ENCODE measurements at places on chromosomes 12 and 14.

GRCh38 chr12:1213618-1214205, 222.7 kb downstream of the ERC1 start:
- H3K36me3 ChIP-seq, result no peaks in the 10 kb centered on the region
- H3K27ac ChIP-seq, result no peak overlapping the region
- DNase-seq, result no peak
- no peaks in the 10 kb centered on the region for H3K27me3 ChIP-seq
- H3K4me3 ChIP-seq, result no peak overlapping the region

DNA sequence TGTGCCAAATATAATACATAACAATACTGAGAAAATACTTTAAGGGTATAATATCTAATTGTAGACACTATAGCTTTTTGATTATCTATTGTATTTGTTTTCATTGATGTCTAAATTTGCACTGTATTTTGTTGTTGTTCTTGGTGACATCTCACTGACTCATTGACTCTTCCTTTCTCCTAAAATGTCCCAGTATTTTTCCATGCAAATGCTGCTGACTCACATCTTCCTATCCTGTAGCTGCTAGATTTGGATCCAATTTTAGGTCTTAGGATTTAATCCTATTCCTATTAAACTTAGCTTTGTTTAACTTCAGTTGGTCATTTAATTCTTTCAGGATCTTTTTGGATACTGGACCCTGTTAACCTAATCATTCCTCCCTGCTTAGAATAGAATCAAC, 148.5 kb downstream of the TMTC2 start:
- peak; percentile 26 for DNase-seq
- no peaks in the 10 kb centered on the region for H3K36me3 ChIP-seq
- peaks cover 1% of the 10 kb centered on the region for H3K4me1 ChIP-seq
- no peaks in the 10 kb centered on the region for H3K27me3 ChIP-seq
- H3K27ac ChIP-seq, result no peak overlapping the region

DNA sequence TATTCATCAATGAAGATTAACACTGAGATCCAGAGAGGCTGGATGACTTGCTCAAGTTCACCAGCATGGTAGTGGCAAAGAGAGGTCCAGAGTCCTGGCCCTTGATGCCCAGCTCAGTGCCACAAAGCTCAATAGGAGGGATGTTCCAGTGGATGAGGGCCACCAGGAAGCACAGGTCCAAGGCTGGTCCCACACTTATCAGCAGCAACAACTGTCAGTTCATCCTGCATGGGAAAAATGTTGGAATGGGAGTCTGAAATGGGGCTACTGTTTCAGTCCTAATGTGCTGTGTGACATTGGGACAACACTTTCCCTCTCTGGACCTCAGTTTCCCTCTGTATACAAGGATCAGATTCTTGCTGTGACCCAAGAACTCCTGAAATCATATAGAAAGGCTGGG, 11.2 kb downstream of the SERPINA5 start:
- H3K4me3 ChIP-seq, result no peak overlapping the region
- H3K36me3 ChIP-seq, result no peaks in the 10 kb centered on the region
- no peaks in the 10 kb centered on the region for H3K4me1 ChIP-seq
- no peak overlapping the region for H3K27ac ChIP-seq
- H3K27me3 ChIP-seq, result peaks cover 19% of the 10 kb centered on the region

DNA sequence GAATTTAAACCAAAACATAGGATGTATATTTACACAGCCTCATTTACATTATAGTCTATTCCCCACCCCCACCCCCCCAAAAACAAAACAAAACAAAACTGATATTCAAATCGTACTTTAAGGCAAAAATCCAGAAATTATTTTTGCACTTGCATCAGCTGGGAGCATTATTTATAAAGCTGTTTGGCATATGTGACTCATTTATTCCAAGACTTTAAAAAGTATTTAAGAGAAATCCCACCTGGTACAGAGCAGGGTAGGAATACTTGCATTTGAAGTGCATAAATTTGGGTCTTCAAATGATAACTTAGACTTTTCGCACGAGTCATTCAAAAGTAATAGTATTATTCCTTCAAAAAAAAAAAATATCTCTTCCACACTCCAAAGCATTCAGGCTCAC, 1.1 kb downstream of the KLHL28 start:
- no peak overlapping the region for H3K27ac ChIP-seq
- H3K36me3 ChIP-seq, result no peaks in the 10 kb centered on the region
- H3K27me3 ChIP-seq, result no peaks in the 10 kb centered on the region
- peak overlapping the region; percentile 92 for H3K4me3 ChIP-seq
- DNase-seq, result no peak

- DNase-seq, result no peak
- peaks cover 31% of the 10 kb centered on the region for H3K27me3 ChIP-seq
- H3K36me3 ChIP-seq, result no peaks in the 10 kb centered on the region
- H3K4me1 ChIP-seq, result no peaks in the 10 kb centered on the region
- no peak overlapping the region for H3K4me3 ChIP-seq
Observed at GRCh38 chr12:95402096-95402495, 71.9 kb upstream of the METAP2 start.

DNA sequence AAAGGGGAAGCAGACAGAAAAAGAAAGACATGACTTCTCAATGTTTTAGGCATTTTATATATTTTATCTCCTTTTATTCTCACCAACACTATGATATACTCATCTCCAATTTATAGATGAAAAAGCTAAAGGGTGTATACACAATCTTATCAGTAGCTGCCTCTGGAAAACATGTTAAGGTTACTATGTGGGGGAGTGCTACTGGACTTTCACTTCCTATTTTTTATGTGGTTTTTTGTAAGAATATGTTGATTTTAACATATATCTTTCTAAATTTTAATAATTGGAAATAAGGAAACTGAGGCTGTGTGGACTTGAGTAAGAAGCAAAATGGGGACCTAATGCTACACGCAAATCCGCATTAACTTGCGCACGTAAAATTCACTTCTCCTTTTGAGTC, 99.6 kb upstream of the PDE3A start:
- DNase-seq, result no peak
- H3K36me3 ChIP-seq, result no peaks in the 10 kb centered on the region
- peaks cover 2% of the 10 kb centered on the region for H3K4me1 ChIP-seq
- H3K4me3 ChIP-seq, result no peak overlapping the region
- no peak overlapping the region for H3K27ac ChIP-seq

DNA sequence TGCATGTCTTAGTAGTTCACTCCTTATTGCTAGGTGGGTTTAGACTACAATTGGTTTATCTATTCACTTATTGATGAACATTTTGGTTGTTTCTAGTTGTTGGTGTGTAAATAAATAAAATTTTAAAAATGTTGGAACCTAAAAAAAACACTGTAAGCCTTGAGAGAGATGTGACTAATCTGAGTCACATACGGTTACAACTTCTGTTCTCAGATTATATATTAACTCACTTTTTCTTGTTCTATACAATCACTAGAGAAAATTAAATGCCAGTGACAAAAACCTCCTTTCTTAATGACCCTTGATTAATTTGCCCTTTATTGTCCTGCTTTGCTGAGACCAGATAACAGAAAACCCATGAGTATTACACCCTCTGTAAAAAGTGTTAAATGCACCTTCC, 7.1 kb upstream of the TDG start:
- H3K27ac ChIP-seq, result peak overlapping the region; percentile 58
- no peaks in the 10 kb centered on the region for H3K27me3 ChIP-seq
- H3K4me3 ChIP-seq, result no peak overlapping the region
- DNase-seq, result no peak
- peaks cover 9% of the 10 kb centered on the region for H3K4me1 ChIP-seq

GRCh38 chr12:116943419-116944372, 32.9 kb downstream of the FBXW8 start:
- no peak for DNase-seq
- H3K4me3 ChIP-seq, result no peak overlapping the region
- peaks cover 2% of the 10 kb centered on the region for H3K4me1 ChIP-seq
- no peak overlapping the region for H3K27ac ChIP-seq

DNA sequence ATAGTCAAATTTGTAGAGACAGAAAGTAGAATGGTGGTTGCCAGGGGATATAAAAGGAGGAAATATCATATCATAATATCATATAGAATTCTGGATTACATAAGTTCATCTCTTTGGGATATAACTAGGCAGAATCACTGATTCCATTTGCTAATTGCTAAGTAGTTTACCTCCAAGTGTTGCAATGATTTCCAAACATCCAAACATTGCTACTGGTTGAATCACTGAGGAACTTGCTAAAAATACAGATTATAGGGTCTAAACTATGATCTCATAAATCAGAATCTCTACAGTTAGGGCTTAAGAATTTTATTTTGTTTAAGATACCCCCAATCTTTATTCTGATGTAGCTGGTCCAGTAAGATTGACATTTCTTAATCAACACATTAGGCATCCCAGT, 16.1 kb upstream of the TAS2R42 start:
- H3K4me1 ChIP-seq, result no peaks in the 10 kb centered on the region
- no peak overlapping the region for H3K4me3 ChIP-seq
- H3K27ac ChIP-seq, result no peak overlapping the region
- peak; percentile 13 for DNase-seq
- H3K27me3 ChIP-seq, result no peaks in the 10 kb centered on the region

DNA sequence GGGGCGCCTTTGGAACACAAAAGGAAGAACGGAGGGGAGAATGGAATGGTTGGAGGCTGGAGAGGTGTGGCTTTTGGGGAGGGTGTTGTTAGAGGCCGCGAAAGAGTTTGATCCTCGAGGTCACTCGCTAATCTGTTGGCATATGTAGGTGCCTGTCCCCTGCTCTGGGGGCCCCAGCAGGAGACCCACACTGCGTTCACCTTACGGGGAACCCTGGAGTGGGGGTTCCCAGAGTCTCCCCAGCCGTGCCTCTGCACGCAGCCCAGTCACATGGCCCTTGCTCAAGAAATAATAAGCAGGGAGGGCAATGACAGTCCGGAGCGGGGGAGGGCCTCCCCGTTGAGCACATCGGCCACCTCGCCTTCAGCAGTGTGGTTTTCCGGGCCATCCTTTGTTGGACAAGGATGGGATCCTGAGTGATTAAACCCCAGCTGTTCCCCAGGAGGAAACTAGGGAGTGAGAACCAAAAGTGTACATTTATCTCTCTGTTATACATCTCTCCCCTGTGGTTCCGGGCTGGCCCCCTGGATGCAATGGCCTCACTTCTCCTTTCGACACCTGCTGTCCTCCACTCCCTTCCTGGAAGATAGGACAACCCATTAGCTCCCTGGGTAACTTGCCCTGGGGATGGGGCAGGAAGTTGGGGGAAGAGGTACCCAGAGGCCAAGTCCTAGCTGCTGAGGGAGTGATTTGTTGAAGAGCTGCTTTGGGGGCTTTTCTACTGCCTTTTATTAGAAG, 1.3 kb downstream of the PLEKHG3 start:
- peaks cover 38% of the 10 kb centered on the region for H3K4me1 ChIP-seq
- H3K27ac ChIP-seq, result peak overlapping the region; percentile 82
- H3K36me3 ChIP-seq, result no peaks in the 10 kb centered on the region
- H3K4me3 ChIP-seq, result peak overlapping the region; percentile 80
- peak; percentile 67 for DNase-seq
- no peaks in the 10 kb centered on the region for H3K27me3 ChIP-seq

GRCh38 chr12:129049917-129050316, 196.6 kb downstream of the GLT1D1 start:
- no peak overlapping the region for H3K4me3 ChIP-seq
- no peaks in the 10 kb centered on the region for H3K4me1 ChIP-seq
- H3K36me3 ChIP-seq, result no peaks in the 10 kb centered on the region
- DNase-seq, result no peak
- H3K27me3 ChIP-seq, result no peaks in the 10 kb centered on the region

GRCh38 chr14:52551696-52552062, 626 bp downstream of the TXNDC16 start:
- no peak overlapping the region for H3K27ac ChIP-seq
- H3K36me3 ChIP-seq, result no peaks in the 10 kb centered on the region
- DNase-seq, result peak; percentile 55

DNA sequence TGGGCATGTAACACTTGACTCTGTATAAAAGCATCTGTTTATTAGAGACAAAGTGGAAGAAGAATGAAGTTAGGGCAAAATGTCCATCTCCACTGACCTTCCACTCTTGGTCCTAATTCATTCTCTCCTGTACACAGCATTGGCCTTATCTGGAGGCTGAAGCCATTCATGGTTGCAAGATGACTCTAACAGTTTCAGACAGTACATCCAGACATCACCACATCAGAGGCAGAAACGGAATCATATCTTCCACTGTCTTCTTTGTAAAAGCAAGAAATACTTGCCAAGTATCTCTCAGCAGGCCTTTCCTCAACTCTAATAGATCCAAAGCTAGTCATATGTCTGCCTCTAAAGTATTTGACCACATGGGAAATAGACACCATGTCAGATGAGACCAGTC, 41.1 kb downstream of the PTHLH start:
- H3K27me3 ChIP-seq, result no peaks in the 10 kb centered on the region
- H3K27ac ChIP-seq, result no peak overlapping the region
- no peak for DNase-seq

DNA sequence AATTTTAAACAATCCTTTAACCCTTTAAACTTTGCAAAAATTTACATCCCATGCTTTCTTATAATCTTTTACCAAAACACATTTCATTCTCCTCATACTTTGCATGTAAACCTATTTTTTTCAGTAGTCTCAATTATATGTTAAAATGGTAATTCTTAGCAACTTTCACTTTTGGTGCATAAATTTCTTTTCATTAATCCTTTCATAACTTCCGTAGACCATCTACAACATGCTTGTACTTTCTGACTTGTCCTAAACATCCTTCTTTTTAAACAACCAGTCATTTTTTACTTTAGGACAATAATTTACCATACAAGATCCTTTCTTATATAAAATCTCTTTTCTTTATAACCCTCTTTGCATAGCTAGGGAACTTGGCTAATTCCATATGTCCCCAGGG, 19.5 kb downstream of the CCDC91 start:
- peaks cover 15% of the 10 kb centered on the region for H3K36me3 ChIP-seq
- no peak overlapping the region for H3K27ac ChIP-seq
- no peaks in the 10 kb centered on the region for H3K4me1 ChIP-seq
- no peak overlapping the region for H3K4me3 ChIP-seq
- H3K27me3 ChIP-seq, result no peaks in the 10 kb centered on the region
- DNase-seq, result no peak

DNA sequence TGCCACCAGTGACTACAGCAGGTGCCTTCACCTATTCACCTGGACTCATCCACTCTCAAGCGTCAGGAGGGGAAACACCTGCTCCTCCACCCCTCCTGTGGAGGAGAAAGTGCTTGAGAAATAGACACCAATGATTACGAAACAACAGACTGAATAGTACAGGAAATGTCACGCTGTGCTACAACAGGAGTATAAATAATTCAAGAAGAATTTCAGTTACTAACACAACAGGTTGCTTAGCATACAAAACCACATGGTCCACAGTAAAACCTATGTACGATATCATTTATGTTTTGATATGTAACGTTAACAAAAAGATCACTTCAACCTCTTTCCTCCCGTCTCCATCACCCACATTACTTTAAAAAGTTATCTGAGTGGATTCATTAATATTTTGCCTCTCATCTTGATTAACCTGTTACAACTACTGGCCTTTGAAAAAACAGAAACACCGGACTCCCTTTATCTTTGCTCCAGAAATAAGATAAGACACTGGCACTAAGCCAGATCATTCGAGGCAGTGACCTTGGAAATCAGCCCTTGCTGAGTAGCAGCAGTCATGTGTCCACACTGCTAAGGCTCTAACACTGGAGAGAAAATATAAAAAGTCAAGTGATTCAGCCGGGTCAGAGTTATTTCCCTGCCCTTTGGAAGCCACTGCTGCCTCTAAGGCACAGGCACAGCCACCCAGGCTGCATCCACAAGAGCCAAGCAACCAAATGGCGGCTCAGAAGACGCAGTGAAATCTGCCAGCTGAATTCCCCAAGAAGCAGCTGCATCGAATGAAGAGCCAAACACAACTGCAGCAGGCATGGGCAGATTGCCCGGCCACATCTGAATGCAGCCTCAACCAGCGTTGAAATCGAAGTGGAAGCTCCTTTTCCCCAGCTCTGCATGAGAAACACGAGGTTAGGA, 40.9 kb downstream of the NT5DC3 start:
- peaks cover 18% of the 10 kb centered on the region for H3K36me3 ChIP-seq
- peaks cover 19% of the 10 kb centered on the region for H3K4me1 ChIP-seq
- H3K27ac ChIP-seq, result peak overlapping the region; percentile 57
- peak overlapping the region; percentile 34 for H3K4me3 ChIP-seq
- H3K27me3 ChIP-seq, result no peaks in the 10 kb centered on the region

Data from mesenchymal stem cell (in vitro differentiated cells and primary cell).